OCI-LY7 (cell line): ENCODE measurements at places on chromosomes 11 and 22.

DNA sequence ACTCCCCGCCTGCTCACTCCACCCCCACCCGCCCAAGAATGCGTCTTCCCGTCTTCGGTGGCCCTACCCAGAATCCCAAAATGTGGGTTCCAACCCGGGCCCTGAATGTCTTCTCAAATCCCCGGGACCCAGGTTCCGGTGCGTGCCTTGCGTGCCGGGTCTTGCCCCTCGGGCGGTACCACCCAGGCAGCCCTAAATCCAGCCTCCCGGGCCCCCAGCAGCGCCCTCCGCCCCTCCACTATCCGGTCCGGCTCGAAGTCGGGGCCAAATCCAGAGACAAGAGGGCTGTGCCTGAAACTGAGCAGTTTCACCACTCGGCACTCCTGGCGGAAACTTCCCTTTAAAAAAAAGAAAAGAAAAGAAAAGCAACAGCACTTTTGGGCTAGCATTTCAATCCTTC lies 16.3 kb upstream of the CCT8L2 start:
- DNase-seq, result no peak

DNA sequence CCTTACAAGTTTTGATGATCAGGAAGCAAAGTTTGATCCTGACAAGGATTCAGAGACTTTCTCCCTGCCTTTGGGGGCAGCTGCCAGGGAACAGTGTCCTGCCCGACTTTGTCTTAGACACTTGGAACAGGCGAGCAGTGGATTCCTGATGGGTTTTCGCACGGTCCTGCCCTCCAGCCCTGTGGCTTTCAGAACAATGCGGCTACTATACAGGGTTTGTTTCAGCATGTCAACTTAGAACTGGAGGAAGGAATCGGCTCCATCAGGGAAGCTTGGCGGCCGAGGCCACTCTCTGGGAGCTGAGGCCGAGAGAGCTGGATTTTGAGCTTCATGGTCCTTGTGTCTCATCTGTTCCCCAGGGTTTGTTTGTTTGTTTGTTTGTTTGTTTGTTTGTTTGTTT lies 11.5 kb downstream of the ANO1 start:
- no peak for DNase-seq

GRCh38 chr22:48579043-48579927 lies 1248.4 kb downstream of the BRD1 start:
- no peak for DNase-seq

GRCh38 chr11:910044-910588 lies 494 bp downstream of the CHID1 start:
- peak; percentile 25 for DNase-seq

GRCh38 chr11:119108146-119108856 lies 1.2 kb downstream of the C2CD2L start:
- DNase-seq, result peak; percentile 71

- no peak for DNase-seq
Observed at GRCh38 chr11:95888439-95888838, 35.5 kb downstream of the MTMR2 start.

DNA sequence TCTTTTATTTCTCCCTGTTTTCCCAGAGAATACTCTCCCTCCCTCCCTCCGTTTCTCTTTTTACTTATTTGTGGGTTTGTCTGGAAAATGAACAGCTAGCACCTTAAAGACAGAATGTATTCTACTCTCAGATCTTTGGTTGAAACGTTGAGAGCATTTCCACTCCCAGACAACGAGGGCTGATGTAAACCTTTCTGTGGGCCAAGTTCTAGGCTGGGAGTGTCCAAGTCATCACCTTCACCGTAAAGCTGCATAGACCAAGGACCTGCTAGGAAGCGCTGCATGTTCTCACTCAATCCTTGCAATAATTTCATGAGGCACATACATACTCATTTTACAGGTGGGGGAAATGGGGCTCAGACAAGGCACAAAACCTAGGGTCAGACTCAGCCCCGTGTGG lies 32.4 kb downstream of the MYH9 start:
- no peak for DNase-seq

DNA sequence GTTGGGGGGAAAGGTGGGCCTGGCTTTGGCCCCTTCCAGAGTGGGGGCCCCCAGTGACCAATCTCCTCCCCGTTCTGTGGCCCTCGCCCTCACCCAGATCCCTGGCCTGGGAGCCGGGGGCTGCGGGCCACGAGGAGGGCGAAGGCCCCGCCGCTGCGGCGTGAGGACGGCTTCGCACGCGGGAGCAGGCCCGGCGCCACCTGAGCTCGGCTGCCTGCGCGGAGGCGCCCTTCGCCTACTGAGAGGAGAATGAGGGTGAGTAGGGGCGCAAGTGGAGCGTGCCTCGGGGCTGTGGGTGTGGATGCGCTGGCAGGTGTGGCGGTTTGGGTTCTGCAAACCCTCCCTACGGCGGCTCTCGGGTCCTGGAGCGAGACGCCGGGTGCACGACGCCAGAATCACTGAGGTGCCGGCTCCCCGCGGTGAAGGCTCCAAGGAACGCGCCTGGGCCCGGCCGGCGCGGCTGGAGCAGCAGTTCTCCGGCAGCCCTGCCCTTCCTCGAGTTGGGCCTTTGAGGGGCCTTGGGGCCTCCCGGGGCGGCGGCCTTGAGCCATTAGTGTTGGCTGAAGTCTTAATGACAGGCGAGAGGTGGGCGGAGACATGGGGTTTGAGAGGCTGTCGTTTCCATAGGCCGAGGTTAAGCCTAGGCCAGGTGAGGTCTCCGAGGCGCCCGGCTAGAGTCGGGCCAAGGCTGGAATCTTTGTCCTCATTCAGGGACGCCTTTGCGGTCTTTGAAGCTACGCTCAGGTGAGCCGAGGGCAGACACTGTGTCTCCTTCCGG lies 65.3 kb downstream of the CTTN start:
- DNase-seq, result peak; percentile 16

GRCh38 chr22:29380032-29380781 lies 8.2 kb downstream of the AP1B1 start:
- DNase-seq, result no peak

DNA sequence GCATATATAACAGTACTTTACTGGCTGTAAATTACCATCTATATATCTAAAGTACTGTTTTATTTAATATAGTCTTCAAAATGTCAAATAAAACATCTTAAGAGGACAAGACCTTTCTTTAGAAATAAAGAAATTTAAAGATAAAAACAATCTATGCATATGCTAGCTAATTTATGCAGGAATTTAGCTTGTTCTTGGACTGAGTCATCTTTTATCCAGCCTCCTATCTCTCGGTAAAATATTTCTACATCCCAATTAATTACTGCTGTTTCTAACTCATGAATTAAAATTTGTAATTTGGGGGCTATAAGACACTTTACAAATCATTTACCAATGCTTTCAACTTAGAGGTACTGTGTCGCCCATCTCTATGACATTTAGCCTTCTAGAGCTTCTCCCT lies 72.8 kb upstream of the DDI1 start:
- no peak for DNase-seq

- no peak for DNase-seq
Observed at GRCh38 chr11:12402691-12403120, 25.3 kb downstream of the PARVA start.

DNA sequence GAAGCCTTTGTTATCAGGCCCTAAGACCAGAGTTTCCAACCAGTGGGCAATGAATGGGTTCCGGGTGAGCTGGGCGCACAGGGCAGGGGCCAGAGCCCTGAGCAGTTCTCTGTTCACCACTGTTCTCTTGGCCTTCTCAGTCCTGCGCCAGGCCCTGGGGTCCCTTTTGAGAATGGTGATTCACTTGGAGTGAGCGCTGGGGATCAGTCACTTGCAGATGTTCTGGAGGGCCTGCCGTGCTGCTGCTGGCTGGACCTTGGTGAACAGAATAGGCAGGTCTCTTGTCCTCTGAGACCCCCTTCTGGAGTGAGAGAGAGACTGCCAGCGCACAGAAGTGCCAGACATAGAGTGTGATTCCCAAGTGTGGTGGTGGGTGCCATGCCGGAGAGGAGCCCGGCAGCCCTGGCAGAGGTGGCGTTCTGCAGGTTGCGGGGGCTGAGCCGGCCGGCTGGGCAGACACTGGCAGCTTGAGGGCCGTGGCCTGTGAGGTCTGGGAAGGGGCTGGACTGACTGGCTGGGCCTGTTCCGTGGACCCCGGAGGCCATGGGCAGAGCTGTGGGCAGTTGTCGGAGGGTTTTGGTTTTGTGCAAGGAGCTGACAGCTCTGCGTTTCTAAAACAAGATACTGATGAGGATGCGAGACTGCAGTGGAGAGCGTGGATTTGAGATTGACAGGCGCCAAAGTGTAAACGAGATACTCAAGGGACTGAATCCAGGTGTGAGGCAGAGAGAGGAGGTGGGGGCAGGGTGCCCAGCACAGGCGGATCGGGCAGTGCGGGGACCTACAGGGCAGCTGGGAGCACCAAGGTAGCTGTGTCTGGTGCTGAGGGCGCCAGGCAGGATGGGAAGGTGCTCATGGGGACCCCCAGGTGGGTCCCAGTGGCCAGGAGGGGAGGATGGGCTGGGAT lies 12.3 kb downstream of the TPCN2 start:
- DNase-seq, result no peak

DNA sequence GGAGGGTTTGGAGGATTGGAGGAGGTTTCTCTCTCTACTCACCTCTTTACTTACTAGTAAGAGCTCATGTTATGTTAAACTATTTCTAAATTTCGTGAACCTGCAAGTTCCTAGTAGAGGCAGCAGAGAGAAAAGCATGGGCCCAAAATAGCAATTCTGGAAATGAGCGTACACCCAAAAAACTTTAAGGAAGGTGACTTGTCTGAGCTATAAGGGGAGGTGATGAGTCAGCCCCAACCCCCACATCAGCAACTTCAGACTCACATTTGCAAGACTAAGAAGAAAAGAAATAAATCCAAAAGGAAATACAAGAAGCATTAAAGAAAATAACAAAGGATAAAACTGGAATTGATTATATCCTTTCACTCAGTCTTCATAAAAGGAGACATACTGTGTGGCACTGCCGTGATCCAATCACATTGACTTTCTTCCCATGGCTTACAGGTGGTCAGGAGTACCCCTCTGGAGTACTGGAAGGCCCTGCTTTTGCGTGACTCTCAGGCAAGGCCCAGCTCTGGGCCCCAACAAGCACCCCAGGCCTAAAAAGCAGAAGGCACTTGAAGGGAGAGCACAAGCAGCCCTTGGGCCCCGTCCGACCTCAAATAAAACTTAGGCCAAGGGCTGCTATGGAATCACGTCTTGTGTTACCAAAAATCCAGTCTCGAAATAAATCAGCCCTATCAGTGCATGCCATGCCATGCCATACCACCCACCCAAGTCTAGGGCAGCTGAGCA lies 14.3 kb downstream of the PACSIN2 start:
- no peak for DNase-seq

GRCh38 chr11:76843907-76844306 lies 16.8 kb upstream of the ACER3 start:
- no peak for DNase-seq

DNA sequence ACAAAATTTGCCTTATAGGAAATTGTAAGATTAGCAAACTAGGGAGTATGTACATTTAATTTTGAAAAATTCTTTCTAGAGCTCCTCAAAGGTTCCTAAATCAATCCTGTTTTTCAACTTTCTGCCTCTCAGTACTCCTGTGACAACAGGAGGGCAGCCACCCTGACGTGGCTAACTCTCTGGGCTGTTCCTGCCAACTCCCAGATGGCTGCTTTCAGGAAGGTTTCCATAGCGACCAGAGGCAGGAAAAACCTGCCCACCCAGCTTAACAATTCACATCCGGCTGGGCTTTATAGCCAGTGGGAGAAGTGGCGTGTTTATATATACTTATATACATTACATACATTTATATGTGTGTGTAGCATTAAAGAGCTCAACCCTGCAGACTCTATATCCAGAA lies 26.5 kb downstream of the SGSM3 start:
- no peak for DNase-seq

- DNase-seq, result no peak
Observed at GRCh38 chr11:79845002-79845709, 404.3 kb upstream of the TENM4 start.

GRCh38 chr11:83976086-83976485 lies 689.9 kb upstream of the CCDC90B start:
- DNase-seq, result no peak

- DNase-seq, result no peak
Observed at GRCh38 chr11:43975629-43976028, 33.2 kb downstream of the C11orf96 start.

- no peak for DNase-seq
Observed at GRCh38 chr22:38353701-38354100, 36.5 kb upstream of the CSNK1E start.

GRCh38 chr11:2533587-2534133 lies 88.9 kb downstream of the KCNQ1 start:
- DNase-seq, result no peak

DNA sequence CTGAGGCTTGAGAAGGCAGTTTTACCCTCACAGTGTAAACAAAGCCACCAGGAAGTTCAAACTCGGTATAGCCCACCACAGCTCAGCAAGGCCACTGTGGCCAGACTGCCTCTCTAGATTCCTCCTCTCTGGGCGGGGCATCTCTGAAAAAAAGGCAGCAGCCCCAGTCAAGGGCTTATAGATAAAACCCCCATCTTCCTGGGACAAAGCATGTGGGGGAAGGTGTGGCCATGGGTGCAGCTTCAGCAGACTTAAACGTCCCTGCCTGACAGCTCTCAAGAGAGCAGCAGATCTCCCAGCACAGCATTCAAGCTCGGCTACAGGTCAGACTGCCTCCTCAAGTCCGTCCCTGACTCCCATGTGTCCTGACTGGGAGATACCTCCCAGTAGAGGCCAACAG lies 69.7 kb downstream of the TTC28 start:
- DNase-seq, result no peak

DNA sequence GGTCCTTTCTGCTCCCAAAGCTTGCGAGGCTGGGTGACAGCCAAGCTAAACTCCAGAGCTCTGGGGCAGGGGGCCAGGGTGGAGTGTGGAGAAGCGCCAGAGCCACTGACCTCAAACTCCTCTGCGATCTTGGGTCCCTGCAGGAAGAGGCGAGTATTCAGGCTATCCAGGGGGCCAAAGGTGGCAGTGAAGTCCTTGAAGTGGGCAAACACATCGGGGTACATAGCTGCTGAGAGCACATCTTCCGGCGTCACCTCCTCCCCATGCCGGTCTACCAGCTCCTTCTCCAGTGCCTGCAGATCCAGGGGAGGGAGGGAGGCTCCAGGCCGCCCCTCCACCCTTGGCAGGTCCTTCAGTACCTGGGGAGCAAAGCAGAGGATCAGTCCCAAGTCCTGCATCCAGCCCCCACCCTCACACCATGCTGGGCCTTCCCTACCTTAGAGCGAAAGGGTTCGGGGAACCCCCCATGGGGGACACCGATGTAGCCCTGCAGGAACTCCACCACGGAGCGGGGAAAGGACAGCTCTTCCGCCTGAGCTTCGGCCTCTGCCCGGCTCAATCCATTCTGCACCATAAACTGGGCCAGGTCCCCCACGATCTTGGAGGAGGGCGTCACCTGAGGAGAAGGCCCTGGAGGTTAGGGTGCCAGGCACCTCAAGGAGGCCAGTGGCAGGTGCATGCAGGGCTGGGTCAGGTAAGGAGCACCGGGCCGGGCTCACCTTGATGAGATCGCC lies 6.4 kb downstream of the RCE1 start:
- DNase-seq, result no peak

- no peak for DNase-seq
Observed at GRCh38 chr22:35785181-35785923, 67.7 kb downstream of the APOL5 start.

GRCh38 chr11:111870522-111870885 lies 877 bp downstream of the ALG9 start:
- no peak for DNase-seq
